HS-5 (cell line): ENCODE measurements at places on chromosomes 11 and 22.

DNA sequence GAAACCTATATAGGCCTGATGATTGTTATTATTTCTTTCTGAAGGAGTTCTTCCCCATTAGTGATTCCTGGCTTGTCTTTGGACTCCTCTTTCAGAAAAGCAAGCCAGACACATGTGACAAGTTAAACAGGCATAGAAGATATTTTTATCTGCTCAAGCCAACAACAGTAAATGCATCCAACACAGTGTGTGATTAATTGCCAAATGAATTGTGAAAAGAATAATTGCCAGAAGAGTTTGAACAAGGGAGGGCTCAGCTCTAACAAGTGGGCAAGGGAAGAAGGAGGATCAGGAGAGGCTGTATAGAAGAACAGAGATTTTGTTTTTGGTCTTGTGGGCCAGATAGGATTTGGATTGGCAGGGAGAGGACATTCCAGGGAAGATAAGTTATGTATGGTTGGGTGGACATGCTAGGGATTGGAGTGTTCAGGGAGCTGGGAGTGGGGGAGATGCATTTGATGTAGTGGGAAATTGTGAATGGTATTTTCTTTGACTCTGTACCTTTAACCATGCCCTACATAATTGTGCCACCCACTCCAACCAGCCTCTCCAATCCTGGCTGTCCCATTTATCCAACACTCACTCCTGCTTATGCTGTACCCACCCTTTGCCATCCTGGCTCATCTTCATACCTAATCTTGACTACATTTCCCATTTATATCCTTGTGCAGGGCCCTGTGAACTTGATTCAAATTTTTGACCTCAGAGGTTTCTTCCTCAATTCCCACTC, 172.8 kb downstream of the RRAS2 start:
- DNase-seq = no peak

DNA sequence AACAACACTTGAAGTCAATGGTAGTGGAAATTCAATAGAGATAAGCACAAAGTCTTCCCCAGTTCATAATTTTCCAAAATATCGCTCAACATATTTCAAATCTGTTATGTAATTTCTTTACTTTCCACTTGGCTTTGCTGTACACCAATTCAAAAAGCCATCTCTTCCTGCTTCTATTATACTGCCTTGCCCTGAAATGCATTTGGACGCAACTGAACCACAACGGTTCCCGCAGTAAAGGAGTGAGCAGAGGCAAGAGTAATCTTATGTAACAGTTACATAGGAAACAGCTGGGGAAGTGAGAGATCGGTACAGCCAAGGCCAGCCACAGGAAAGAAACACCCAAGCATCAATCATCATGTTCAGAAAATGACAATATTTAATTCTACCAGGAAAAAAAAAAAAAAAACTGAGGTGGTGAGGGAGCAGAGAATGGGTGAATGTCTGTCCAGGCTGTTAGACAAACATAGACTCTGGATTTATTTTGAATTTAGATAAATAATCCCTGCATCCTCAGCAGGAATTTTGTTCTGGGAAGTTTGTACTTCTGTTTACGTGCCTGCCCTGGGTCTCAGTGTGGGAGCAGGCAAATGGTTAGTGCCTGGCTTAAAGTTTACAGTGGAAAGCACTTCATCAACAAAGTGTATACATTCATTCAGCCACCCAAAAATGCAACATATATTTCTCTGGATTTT, 392.2 kb downstream of the ETS1 start:
- DNase-seq = no peak

- peak; percentile 42 for DNase-seq
Measured at GRCh38 chr11:71913756-71914526, 14.5 kb downstream of the XNDC1N start.

- no peak for DNase-seq
Measured at GRCh38 chr11:123742724-123743120, 1.3 kb upstream of the ZNF202 start.

DNA sequence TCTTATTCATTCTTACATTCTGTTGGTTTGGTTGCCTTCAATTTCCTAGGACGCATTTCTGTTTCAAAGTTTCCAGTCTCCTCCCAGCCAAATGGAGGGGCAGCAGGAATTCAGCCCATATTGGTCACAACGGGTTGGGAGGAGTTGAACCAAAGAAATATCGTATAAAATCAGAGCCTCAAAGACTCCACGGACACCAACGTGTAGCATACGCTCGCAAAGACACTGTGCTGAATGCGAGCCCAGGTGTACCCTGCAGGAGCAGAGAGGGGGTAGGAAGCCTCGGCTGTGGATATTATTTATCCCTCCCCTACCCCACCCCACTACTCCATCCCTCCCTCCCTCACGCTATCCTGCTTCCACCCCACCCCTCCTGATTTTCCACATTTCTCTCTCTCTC, 15.5 kb upstream of the CCND1 start:
- no peak for DNase-seq
